ENCODE measurements at places on chromosomes 2 and 18.

- no peak for DNase-seq
These were observed 804.3 kb upstream of the ACVR2A start for GRCh38 chr2:147040298-147041120.

GRCh38 chr2:216881411-216881810 is 21.5 kb upstream of the TNP1 start:
- no peak for DNase-seq

- no peak for DNase-seq
These were observed 79.4 kb upstream of the AGAP1 start for GRCh38 chr2:235414422-235414821.

GRCh38 chr18:45635893-45636509 is 20.7 kb downstream of the SLC14A2 start:
- DNase-seq = no peak

GRCh38 chr2:235638541-235639427 is 144.9 kb downstream of the AGAP1 start:
- no peak for DNase-seq

- DNase-seq = no peak
These were observed 92.6 kb upstream of the CREB1 start for GRCh38 chr2:207437136-207437523.
